ENCODE measurements at places on chromosomes 12 and 14.

GRCh38 chr14:23577710-23578392 is 739 bp downstream of the JPH4 start:
- no peak for DNase-seq

DNA sequence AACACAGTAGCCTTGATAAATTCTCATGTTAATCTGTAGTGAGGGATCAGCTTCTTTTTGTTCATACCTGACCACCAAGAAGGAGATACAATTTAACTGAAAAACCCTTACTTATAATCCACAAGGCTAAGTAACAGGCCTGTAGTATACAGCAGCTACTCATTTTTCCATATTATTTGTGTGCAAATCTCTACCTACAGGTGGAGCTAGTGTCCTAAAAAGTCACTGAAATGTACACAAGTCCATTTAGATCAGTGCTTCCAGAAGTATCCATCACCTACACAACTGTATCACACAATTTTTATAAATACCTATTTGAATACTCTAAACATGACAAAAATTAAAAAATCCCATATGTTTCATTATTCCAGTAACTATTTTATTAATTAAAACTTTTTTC is 173.2 kb downstream of the SLC35F4 start:
- DNase-seq, result no peak

- no peak for DNase-seq
These were observed 12.0 kb downstream of the KRT5 start for GRCh38 chr12:52508211-52508610.

DNA sequence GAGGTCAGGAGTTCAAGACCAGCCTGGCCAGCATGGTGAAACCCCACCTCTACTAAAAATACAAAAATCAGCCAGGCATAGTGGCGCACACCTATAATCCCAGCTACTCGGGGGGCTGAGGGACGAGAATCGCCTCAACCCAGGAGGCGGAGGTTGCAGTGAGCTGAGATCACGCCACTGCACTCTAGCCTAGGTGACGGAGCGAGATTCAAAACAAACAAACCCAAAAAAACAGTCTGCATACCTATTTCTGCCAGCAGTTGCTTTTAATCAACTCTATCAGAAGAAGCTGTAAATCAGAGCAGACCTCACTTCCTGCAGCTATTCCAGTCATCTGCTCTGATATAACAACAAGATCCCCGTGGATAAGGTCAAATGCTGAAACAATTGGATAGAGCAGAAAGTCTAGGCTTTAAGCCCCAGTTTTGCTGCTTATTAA is 50.5 kb downstream of the LIMA1 start:
- DNase-seq, result no peak

DNA sequence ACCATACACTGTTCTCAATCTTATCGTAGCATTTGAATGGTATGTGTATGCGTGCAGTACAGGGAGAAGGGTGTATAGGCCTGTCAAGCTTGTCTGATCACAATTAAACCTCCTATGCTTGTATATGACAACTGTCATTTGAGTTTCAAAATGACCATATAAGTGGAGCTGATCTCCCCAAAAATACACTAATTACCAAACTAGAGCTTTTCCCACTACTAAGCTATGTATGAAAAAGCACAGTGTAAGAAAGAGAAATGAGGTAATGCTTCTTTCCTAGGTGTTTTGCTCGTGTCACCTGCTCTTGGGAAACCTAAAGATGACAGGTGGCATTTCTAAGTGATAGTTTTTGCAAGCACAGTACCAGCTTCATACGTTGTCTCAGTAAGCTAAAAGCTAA is 1.1 kb upstream of the STK38L start:
- DNase-seq, result no peak

DNA sequence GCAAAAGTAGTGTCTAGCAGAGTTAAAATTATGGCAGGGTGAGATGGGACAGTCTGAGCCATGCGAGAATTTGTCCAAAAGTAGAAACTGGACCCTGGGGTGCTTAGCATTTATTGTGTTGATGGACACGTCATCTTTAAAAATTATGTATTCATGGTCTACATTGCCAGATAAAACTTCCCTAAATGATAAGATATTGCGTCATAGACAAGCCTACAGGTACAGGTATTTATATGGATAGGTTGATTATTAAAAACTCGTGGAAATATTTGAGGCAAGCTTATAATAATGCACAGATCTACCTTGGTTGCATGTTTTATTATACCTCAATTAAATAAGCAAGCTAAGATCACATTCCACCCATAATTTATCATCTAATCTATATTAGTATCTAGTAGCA is 196.0 kb upstream of the PDZRN4 start:
- DNase-seq, result no peak

DNA sequence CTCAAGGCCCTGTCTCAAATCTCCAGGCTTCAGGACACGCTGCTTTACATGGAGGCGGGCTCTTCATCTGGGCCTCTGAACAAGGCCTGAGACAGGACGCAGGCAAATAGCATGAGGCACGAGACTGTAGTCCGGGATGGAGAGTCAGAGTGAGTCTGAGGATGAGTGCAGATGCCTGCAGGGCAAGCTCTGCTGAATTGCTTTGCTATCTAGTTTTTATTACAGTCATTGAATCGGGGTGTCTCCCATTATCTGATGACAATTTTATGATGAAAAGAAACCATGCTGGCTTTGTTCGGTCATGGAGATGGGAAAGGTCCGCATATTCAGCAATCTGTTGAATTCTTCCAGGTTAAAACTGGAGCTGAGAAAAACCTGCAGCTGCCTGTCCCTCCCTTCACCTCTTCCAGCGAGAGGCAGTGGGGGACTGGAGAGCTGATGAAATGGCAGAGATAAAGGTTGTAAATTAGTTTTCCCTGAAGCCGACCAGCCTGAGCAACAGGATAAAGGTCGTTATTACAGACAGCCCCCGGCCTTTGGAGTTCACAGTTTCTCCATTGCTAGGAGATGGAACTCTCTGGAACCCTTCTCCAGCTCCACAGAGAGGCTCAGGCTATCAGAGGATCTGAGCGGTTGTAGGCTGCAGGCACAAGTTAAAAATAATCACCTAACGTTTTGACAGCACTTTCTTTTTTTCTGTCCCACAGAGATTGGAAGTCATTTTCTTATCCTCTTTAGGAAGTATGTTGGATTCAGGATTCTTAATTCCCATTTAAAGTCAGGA is 1.3 kb upstream of the ADGRD1 start:
- no peak for DNase-seq

GRCh38 chr12:58346032-58346632 is 404.8 kb downstream of the ATP23 start:
- DNase-seq, result no peak

DNA sequence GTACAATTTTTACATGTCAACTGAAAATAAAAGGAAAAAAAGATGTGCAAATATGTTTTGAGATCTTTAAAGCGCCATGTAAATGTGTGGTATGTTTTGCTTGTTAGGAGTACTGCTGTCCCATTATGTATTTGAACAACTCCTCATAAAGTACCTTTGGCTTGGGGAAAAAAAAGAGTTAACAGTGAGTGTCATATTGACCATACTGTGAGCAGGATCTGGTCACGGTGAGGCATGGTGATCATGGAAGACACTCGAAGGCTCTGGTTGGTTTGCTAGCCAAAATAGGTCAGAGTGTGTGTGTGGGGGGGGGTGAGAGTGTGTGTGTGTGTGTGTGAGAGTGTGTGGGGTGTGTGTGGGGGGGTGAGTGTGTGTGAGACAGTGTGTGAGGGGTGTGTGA is 10.1 kb upstream of the FBXL14 start:
- DNase-seq, result no peak

DNA sequence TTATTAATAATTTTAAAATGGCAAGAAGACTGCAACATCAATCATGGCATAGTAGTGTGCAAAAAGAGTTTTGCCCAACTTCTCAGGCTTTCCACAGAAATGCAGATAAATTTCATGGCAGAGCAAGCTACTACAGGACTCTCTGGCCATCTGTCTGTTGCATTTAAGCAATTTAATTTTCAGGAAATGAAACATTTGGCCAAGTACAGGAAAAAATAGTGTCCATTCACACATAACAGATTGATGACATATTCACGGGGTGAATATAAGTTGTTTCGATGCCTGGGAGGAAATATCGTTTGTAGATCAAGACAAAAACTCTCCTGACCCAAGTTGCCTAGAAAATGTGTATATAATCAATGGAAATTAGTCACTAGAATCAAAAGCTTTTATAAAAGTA is 324.0 kb downstream of the PRKD1 start:
- no peak for DNase-seq

GRCh38 chr12:10661338-10661737 is 12.5 kb downstream of the STYK1 start:
- no peak for DNase-seq

- no peak for DNase-seq
These were observed 24.4 kb upstream of the TC2N start for GRCh38 chr14:91891721-91892220.

- DNase-seq, result no peak
These were observed 81.2 kb upstream of the ATF7IP start for GRCh38 chr12:14284184-14284722.

Data from cortex of kidney (tissue), 1 donor.